ENCODE measurements at places on chromosomes 6 and 20.

DNA sequence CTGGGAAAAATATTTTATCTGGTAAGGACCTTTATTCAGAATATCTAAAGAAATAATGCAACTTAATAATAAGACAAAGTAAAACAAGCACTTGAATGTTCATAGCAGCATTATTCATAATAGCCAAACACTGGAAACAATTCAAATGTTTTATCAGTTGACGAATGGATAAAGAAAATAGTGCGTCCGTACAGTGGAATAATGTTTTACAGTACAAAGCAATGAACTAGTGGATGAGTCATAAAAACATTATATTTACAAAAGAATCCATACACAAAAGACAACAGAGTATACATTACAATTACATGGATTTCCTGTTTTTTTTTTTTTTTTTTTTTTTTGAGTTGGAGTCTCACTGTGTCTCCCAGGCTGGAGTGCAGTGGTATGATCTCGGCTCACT lies 12.7 kb downstream of the SMAP1 start:
- no peak for DNase-seq

DNA sequence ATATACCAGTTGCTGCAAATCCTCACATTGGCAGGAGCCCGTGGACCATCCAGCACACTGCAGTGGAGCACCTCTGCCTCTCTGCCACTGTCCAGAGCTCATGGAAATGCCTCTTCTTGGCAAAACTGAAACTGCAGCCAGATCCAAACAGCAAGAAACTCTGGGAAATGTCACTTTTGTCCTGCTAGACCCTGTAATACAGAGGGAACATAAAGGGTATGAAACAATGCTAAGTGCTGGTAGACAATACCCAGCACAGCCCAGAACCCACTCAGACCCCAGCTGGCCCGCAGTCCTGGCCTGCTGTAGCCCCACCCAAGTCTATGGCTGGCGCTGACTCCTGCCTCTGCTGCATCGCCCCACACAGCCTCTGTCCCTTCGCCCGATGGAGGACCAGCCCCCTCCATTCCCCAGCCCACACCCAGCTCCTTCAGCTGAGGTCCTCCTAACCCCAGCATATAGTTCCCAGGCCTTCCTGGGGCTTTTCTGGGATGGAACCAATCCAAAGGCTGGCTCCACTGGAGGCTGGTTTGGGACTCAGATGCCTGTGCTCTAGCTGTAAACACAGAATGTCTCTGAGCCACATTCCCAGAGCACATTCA lies 242.5 kb downstream of the LRFN2 start:
- no peak for DNase-seq

DNA sequence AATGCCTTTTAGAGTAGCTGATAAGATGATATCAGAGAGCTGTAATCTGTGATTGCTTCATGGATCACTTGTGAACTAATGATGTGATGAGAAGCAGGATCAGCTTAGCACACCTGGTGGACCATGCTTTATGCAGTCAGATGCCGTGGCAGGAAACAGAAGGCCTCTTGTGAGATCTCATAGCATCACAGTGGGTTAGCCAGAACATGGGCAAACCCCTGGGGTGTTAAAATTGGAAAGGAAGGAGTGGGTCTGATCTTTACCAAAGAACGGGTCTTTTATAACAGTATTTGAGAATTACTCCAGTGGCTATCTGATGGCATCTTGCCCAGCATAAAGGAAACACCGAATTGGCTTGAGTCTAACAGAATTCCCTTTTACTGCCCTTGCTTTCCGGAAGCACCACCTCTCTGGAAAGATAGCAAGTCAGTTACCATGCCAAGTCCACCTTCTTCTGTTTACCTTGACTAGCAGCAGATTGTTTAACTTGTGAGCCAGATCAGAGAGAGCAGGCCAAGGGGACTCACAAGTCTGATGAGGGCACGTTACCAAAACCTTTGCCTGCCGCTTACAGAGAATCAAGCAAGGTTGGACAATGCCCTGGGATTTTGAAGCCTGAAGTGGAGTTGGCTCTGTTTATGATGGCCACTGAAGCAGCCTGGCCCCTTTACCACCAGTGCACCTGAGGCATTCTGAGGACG lies 20.9 kb upstream of the SRF start:
- no peak for DNase-seq

DNA sequence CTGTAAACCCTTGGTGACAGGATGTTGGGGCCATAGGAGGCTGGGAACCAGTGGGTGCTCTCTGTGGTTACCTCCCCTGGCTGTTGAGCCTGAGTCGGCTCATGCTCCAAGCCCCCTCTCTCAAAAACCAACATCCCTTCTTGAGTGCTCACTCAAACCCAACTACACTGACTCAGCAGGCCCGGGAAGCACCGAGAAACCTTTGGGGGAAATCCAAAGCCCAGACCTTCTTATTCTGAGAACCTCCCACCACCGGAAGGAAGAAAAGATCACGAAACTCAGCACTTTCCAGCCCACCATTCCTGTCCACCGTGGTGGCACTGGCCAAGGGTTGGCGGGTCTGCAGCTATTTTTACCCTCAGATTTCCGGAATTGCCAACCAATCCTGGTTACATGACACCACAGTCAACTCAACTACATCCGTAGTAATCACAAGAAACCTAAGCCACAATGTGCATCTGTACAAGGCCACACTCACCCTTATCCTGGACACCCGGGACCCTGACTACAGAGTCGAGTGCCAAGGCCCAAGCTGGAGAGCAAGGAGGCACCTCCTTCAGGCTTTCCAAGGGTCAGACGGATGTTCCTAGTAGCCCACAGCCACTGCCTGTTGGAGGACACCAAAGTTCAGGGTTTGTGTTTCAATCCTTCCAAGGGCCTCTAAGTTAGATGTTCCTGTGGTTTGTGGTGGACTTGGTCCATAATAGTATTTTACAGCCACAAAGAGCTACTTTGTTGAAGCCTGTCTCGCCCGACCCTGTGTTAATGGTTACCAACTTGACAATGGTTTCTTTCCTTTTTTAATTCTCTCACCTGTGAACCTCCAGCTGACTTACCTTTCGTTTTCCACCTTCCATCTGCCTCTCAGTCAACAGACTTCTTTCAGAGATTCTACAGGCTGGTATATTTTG lies 317.0 kb downstream of the CDC5L start:
- DNase-seq: no peak

DNA sequence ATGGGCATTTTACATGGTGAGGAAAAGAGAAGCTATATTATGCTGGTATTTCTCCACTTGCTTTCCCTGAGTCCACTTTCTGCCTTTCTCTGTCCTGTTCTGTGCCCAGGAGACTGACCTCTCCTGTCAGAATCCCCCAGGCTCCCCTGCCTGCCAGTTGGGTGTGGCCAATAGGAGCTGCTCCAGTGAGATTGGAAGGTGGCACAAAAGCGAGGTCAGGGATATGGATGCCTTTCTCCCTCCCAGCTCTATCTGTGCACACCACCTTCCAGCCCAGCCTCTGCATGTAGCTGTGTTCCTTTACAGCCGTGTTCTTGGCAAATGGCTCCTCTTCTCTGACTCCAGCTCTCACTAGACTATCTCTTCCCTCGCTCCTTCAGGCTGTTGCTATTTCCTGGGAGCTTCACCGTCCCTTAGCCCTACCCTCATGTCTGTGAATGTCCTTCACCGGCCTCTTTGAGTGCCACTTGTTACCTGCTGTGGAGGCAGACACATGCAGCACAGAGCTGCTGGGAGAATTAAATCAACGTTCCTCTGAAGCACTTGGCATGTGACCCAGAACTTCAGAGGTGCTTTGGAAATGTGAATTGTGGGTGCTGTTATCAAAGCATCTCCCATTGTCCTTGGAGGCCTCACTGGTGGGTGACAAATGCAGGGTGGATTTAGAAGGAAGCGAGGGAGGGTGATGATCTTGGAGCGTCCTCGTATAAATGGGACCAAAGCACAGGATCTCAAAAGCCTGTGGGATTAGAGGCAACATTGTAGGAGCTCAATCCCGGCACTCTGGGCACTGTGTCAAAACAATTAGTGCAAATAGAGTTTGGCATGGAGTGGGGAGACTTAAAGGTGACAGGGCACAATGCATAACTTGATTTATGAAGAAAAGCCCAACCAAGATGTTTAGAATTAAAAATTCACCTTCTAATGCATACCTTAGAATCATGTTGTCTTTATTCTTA lies 28.9 kb upstream of the RALGAPA2 start:
- no peak for DNase-seq

- DNase-seq: no peak
Measured at GRCh38 chr6:20811109-20811761, 277.0 kb downstream of the CDKAL1 start.

DNA sequence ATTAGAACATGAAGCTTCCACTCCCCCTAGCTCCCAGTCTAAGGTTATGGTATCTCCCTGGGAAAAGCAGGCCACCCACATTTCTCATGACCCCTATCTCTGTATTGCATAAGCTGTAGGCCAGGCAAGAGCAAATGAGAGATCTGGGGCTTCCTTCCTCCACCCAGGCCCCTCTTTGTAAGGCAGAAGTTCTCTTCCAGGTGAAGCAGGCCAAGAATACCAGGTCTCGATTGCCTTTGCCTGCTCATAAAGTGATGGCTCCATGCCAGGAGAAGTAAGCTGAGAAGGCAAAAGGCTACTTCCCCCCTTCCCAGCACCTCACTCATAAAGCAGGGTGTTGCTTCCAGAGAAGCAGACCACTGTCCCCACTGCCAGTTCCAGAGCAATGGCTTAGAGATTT lies 144.1 kb upstream of the KCNK16 start:
- DNase-seq: no peak

DNA sequence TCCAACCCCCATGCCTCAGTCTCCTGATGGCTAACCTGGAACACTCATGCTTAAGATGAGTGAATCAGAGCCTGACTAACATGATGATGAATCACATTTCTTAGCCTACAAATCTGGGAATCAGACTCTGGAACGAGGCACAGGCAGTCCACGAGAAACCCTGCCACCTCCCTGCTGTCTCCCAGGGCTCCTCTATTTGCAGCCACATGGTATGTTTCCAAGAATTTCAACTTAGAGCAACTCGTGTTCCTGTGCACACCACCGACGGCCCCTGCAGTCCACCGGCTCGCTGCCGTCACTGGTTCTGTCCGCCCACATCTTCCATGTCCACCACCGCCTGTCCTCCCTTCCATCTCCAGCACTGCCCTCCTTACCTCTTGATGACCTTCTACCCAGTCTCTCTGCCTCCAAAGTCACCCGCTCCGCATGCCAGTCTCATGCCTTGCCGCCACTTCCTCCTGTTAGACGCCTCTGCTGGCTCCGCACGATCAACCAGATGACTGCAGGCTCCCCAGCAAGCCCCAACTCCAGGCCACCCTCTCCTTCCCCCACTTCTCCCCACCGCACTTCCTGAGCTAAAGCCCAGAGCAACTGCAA lies 87.6 kb downstream of the AGPAT4 start:
- no peak for DNase-seq

DNA sequence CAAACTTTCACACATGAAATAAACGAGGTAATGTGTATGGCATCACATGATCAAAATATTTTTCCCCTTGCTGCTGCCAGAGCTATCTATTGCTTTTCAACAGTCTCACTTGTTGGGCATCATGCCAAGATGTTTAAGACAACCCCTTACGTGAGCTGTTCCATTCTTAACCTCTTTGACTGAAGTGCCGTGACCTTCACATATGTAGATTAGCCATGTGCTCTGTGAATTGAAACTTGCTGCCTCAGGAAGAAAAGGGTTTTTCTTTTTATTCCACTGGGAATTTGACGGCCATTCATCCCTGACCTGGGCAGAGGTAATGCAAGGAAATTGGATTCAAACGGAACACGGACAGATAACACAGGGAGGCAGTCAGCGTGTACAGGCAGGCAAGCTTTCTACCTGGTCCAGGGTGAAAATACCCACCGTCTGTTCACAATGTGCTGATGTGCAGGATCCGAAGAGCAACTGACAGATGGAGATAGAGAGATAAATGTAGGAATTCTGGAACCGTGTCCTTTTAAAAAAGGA lies 14.2 kb downstream of the ARID1B start:
- no peak for DNase-seq

DNA sequence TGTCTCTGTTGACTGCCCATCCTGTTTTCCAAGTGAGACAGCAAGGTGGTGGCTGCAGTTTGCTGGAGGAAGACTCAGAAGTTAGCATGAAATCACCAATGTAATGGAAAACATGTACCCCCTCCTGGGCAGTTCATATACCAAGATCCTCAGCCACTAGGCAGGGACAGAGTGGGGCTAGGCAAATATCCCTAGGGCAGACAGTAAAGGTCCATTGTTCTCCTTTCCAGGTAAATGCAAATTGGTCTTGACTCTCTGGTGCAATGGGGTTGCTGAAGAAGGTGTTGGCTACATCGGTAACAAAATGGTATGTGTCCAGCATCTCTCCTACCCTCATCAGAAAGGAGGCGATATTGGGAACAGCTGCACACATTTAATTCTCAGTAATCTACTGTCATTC lies 233.6 kb upstream of the SOX4 start:
- no peak for DNase-seq

DNA sequence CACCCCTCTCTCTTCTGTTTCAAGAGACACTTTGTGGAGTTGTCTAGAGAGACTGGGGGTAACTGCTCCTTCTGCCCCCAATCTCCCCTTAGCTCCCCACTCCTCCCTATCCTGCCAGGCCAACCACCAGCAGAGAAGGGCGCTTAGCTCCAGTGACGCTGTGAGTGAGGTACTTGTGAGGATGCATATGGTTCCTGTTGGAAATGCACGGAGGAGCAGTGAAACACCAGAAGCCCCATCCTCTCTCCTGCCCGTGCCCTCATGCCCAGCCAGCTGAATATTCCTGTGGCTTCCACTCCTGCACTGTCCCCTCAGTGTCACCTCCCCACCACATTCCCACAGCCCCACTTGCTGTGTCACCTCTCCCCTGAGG lies 11.9 kb downstream of the NT5E start:
- DNase-seq: no peak

GRCh38 chr20:1002682-1003561 lies 811 bp upstream of the RSPO4 start:
- DNase-seq: no peak

GRCh38 chr20:6818033-6818808 lies 50.7 kb downstream of the BMP2 start:
- no peak for DNase-seq

GRCh38 chr20:1326031-1326930 lies 2.7 kb downstream of the SDCBP2 start:
- no peak for DNase-seq

DNA sequence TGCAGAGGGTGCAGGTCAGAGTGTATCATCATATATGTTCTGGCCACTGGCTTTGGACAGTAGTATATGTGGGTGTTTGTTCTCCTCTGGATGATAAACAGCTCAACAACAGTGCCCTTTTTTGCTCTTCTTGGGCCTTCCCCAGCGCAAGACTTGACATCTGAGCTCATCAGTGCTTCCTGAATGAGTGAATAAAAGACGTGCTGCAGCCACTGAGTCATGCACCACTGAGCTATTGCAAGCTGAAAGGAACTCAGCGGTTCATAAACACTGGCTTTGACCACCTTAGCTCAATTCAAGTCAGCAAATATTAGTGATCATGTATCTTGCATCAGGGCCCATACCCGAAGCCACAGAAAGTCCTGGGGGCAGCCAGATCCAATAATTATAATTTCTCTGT lies 105.3 kb upstream of the KCNG1 start:
- no peak for DNase-seq

GRCh38 chr6:136550045-136550329 lies 235 bp downstream of the MAP7 start:
- no peak for DNase-seq
